HepG2 (cell line): ENCODE measurements at places on chromosomes 13 and 19. TPM values are rescaled to one million over a fixed set of nuclear protein-coding genes. Genes with fewer than 3 reads are reported as not detected.

- no peak for DNase-seq
Measured at GRCh38 chr19:15443838-15444237, 5.9 kb downstream of the WIZ start.

Gene ZNF208
- not detected in 2 replicates for total RNA-seq

- no peak for DNase-seq
Measured at GRCh38 chr19:45938733-45939319, 24.2 kb upstream of the NANOS2 start.

Gene MEIS3
- total RNA-seq, result 0.09 and 1.2 TPM in 2 replicates
